NCI-H524 (cell line): ENCODE measurements at places on chromosomes 11 and 22.

- DNase-seq = peak; percentile 97
These were observed 4.6 kb upstream of the CCDC188 start for GRCh38 chr22:20155330-20156041.

DNA sequence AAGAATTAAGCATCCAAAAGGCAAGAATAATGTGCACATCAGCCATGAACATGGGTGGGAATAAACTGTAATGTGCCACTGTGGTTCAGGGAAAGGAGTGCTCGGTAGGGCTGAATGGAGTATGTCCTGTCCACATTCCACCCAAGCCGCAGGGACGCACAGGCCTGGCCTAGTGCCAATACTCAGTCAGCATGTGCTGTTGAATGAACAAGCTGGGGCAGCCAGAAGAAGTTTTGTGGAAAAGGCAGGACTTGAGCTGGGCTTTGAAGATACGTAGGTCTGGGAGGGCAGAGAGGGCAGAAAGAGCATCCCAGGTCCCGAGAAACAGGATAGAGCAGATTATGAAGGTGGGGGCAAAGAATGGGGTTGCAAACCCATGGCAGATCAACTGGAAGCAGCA, 60.0 kb upstream of the PLET1 start:
- no peak for DNase-seq

- no peak for DNase-seq
These were observed 6.6 kb upstream of the OR4B1 start for GRCh38 chr11:48210052-48210451.

DNA sequence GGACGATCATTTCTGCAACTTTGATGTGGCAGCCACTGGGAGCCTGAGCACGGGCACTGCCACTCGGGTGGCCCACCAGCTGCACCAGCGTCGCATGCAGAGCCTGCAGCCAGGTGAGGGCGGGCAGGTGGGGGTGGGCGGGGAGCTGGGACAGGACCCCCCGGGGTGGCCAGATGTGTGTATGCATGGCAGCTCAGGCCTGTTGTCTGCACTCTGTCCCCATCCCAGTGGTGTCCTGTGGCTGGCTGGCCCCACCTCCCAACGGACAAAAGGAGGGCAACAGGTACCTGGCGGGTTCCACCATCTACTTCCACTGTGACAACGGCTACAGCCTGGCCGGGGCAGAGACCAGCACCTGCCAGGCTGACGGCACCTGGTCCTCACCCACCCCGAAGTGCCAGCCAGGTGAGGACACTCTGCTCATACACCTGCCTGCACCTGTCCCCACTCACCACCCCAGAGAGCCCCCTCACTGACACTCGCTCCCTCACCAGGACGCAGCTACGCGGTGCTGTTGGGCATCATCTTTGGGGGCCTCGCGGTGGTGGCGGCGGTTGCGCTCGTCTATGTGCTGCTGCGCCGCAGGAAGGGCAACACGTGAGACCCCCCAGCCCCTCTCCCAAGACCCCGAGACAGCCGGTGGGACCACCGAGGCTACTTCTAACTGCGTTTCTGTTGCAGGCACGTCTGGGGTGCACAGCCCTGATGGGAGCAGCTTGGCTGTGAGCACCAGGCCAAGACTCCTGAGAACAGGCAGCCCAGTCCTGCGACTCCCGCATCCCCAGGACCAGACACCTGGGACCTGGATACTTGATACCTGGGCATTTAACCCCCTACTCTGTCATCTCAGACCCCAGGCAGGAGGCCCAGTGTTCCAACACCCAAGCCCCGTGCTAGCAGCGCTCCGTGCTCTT, 6.7 kb downstream of the SUSD2 start:
- DNase-seq = no peak

GRCh38 chr11:29184939-29185890, 831.6 kb downstream of the KCNA4 start:
- DNase-seq = no peak

DNA sequence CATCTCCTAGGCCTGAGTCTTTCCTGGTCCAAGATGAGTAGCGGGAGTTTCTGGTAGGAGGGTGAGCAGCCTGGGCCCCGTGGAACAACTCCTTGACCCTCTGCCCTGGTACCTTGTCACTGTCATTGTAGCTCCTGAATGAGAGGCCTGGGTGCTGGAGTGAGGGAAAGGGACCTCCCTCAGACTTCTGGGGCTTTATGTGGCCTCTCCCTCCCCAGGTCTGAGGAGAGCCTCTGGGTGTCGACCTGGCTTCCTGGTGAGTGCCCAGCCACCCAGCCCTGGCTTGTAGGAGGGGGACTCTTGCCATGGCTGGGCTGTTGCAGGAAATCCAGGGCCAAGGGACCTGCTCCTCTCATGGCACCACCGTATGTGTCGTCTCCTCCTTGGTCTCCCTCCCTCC, 3.9 kb downstream of the P2RY2 start:
- DNase-seq = no peak

- no peak for DNase-seq
These were observed 44.4 kb downstream of the CHRDL2 start for GRCh38 chr11:74686792-74687191.

GRCh38 chr11:114027926-114028325, 31.6 kb upstream of the ZBTB16 start:
- no peak for DNase-seq

DNA sequence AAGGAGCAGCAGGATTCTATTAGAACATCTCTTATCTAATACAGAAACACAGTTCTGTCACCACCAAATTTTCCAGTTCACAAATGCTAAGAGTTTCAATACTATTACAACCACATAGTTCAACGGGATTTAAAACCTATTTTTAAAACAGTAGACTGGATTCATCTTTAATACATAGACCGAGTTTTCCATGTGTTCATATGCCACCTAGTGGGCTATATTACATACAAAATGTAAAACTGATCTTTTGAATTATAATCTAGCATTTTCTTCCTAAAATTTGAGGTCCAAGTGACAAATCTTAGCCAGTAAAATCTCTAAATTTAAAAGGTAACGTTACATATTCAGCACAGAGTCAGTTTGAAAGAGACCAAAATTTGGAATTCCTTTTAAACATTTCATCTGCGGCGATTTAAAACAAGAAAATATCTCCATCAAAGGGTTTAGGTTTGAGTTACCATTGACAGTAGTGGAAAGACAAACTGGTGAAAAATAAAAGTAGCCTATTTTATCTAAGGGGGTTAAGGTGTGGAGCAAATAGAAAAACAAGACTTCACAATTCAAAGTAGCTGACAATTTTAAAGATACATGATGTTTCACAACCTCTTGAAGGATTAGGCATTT, 269.3 kb upstream of the MPPED2 start:
- no peak for DNase-seq

GRCh38 chr11:92149996-92150395, 74.6 kb upstream of the FAT3 start:
- no peak for DNase-seq

- DNase-seq = no peak
These were observed 96.4 kb downstream of the PHF21B start for GRCh38 chr22:44913198-44913983.

GRCh38 chr11:10813945-10814344, 5.2 kb upstream of the EIF4G2 start:
- no peak for DNase-seq

DNA sequence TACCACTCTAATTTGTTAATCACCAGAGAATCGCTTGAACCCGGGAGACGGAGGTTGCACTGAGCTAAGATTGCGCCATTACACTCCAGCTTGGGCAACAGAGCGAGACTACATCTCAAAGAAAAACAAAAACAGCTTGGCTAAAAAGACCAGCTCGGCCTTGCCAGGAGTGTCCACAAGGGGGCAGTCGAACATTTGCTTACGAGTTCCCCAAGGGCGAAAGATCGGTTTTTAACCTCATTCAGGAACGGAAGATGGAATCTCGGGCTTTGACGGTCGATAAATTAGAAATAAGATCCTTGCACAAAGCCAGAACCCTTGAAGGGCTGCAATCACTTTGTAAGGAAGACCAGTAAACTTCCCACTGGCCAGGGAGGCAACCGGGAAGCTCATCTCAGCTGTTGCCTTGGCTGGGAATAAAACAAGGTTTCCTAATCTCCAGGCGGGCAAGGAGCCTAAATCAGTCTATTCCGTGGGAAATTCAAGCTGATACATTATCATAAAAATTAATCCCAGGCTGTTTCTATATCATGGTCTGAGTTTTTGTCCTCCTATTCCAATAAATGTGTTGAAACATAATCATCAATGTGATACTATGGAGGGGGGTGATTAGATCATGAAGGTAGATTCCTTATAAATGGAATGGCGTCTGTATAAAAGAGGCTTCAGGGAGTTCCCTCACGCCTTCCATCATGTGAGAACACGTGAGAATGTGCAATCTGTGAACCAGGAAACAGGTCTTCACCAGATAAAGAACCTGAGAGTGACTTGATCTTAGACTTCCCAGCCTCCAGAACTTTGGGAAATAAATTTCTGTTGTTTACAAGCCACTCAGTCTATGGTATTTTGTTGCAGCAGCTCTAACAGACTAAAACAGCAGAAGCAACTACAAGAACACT, 14.9 kb upstream of the SLC29A2 start:
- DNase-seq = peak; percentile 81

DNA sequence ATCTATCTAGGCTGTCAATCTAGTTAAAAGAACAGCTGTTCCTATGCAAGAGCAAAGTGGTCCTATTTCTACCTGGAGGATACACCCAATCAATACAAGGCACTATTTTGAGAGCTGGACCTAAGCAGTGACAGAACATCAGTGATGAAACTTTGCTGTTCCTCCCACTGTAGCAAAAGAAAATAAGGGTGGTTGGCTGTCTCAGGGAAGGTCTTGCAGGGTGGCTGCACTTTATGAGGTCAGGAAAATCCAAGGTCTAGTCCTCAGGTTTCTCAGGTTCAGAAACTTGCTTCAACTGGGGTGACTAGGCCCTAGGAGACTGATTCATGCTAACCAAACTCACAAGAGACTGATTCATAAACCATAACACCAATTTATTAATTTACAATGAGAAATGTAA, 11.6 kb downstream of the CPSF7 start:
- no peak for DNase-seq

DNA sequence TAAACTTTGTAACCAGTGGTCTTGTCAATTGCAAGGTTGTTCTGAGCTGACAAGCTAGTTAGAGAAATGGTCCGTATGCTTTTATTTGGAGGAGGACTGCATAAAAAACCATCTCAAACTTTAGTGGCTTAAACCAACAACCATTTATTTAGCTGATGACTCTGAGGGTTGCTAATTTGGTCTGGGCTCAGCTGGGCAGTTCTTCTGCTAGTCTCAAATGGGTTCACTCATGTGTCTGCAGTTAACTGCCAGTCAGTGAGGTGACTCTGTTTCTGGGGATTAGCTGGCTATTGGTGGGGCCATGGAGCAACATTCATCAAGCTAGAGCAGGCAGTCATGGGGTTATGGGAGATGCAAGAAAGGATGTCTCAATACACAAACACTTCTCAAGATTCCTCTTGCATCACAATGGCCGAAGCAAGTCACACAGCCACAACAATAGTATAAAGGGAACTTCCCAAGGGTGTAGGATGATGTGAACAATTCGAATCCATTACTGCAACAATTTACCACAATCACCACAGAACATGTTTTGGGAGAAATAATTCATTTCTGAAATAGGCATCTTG, 521.9 kb downstream of the INSC start:
- DNase-seq = no peak

DNA sequence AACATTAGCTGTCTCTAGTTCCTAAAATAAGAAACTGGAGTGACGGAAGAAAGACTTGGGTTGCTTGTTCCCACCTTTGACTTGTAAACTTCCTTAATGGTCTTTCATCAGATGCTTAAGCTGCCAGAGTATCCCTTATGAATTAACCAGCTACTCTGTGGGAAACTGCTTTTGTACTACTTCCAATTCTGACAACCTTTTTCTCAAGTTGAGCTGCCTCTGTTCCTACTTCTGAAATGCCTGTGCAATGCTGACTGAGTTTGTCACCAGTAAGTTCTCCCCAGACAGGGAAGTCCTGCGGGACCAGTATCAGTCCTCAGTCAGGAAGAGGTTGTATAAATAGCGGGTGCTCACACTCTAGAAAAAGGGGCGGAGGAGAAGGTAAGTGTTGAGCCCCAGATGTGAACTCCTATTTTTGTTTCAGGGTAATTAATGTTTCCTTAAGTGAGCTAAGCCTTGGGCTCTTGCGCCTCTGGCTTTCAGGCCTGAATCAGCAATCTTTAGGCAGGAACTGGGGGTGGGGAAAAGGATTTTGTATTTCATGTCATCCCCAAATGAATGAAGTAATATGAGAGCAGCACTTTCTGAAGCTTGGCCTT, 67.2 kb downstream of the CECR2 start:
- peak; percentile 30 for DNase-seq

- DNase-seq = no peak
These were observed 35.7 kb downstream of the WEE1 start for GRCh38 chr11:9609002-9609759.

DNA sequence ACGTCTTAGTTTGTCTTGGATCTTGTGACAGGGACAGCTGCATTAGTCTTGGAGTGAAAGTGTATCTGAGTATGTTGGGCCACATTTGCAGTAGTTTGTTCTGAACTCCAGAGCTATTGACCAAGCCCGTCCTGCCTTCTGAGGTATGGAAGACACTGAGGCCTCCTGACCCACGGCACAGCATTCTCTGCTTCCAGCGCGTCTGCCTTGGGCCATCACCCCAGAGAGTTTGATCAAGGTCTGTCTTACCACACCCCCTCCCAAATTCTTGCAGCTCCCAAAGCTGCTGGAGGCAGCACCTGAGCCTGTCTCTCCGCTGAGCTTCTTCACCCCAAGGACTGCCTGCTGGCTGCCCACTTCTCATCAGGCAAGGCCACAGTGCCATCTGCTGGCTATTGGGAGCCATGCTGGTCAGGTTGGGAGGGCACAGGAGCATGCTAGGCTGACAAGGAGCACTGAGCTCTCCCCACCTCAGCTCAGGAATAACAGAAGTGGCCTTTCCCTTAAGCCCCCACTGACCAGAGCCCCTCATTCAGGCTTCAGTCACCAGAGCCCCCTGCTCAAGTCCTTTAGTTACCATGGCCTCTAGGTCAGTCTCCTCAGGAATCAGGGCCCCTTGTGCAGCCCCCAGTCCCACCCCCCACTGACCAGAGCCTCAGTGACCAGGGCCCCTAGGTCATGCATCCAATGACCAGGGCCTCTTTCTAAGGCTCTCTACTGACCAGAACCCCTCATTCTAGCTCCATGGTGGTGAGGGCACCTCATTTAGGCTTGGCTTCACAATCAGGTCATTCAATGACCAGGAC, 27.2 kb upstream of the SMPD1 start:
- DNase-seq = peak; percentile 78
